ENCODE measurements at places on chromosomes 1 and 21. TPM values are rescaled to one million over a fixed set of nuclear protein-coding genes. Genes with fewer than 3 reads are reported as not detected.

The RNF186 gene
- total RNA-seq, result not detected

The SERTAD4 gene
- total RNA-seq, result 1.3 TPM

The RUNX3 gene
- total RNA-seq, result 0.58 TPM

The CHODL gene
- total RNA-seq, result 1.0 TPM

The ATG4C gene
- total RNA-seq, result 5.1 TPM

DNA sequence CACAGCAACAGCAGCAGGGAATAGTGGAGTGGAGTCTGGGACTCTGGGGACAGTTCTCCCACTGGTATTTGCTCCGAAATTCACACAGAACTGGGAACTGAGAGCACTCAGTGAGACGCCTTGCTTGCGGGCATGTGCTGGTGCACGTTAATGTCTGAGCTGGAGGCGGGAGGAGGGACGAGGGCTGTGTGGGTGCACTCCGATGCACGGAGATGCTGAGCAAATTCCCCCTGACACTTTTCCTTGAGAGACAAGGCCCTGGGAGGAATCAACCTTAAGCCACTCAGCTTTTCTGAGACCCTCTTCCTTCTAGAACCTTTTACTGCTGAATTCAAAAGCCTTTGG is 2.8 kb downstream of the RGS8 start:
- no peak for DNase-seq

- no peak for DNase-seq
These were observed 376.9 kb downstream of the GPATCH2 start for GRCh38 chr1:217253985-217254384.

- no peak for DNase-seq
These were observed 25.1 kb downstream of the SYNJ1 start for GRCh38 chr21:32702702-32703101.

GRCh38 chr21:19141511-19141910 is 737.9 kb upstream of the TMPRSS15 start:
- DNase-seq, result no peak

DNA sequence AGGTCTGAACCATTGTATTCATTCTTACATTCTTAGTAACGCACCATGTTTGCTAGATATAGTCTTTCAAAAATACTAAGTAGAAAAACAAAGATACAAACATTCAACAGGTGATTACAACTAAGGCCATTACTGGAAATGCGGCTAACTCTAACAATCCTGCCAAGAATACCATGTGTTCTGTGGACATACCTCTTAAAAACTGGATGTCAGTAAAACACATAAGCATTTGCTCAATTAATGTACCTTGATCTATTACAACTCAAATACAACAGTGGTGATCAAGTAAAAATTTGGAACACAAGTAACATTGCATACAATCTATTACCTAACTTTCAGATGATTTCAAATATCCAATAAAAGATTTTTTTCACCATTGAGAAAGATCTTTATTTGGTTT is 15.4 kb downstream of the ANGPTL3 start:
- no peak for DNase-seq

DNA sequence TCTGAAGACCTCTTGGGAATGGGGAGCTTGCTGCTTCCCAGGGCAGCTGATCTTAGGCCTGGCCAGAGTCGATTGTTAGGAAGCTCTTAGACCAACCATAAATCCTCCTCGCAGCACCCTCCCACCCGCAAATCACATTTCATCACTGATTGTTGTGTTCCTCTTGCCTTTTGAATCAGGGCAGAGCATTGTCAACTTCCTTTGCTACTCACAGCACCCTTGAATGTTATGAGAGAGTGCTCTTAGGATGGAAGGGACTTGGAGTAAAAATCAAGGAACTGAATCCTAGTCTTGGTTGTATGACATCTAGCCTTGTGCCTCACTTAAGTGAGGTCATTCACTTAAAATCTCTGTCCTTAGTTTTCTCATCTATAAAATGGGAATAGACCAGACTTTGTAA is 3.0 kb downstream of the VASH2 start:
- no peak for DNase-seq

GRCh38 chr1:55935236-55935635 is 644.1 kb downstream of the PLPP3 start:
- DNase-seq, result no peak

- DNase-seq, result no peak
These were observed 42.9 kb upstream of the RRP15 start for GRCh38 chr1:218242171-218242570.

DNA sequence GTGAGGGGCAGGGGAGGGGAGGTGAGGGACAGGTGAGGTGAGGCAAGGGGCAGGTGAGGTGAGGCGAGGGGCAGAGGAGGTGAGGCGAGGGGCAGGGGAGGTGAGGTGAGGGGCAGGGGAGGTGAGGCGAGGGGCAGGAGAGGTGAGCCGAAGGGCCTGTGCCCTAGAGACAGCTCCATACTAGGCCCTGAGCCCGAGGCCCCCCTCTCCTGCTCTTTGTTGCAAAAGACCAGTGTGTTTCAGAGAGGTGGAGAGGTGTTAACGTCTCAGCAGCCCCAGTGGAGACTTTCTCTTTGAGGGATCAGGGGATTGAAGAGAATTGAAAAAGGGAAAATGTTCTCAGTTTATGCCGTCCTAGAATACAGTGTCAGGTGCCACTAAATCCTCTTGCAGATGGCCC is 44.2 kb downstream of the EPHB2 start:
- DNase-seq, result no peak

Data from psoas muscle (tissue), 8 donors.